ENCODE measurements at places on chromosomes 2 and 18.

DNA sequence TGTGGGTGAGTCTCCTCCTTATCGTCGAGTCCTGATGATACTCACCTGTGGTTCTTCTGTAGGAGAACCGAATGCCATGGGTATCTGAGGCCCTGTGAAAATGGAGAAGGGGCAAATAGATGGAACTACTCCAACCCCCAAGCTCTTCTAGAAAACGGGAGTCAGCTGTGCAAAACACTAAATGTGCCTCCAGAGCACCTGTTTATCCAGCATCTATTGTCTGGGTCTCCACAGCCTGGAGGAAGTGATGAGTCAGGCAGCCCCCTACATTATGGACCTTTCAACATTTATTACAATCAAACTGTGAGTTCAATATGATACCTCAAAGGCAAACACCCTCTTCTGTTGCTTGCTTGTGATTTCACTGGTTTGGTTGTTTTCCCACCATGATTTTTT is 9.8 kb upstream of the LRRFIP1 start:
- DNase-seq: no peak

- DNase-seq: peak; percentile 72
These were observed 48.4 kb downstream of the GTF3C3 start for GRCh38 chr2:196750977-196751631.

GRCh38 chr2:197078535-197078934 is 152.0 kb upstream of the PGAP1 start:
- DNase-seq: no peak

- DNase-seq: no peak
These were observed 113.1 kb downstream of the GATA6 start for GRCh38 chr18:22282311-22283115.

- DNase-seq: no peak
These were observed 261.4 kb downstream of the DYSF start for GRCh38 chr2:71714601-71715240.

- no peak for DNase-seq
These were observed 113.3 kb upstream of the ODC1 start for GRCh38 chr2:10561288-10562035.

- no peak for DNase-seq
These were observed 212.3 kb upstream of the TRIB2 start for GRCh38 chr2:12504443-12504842.

DNA sequence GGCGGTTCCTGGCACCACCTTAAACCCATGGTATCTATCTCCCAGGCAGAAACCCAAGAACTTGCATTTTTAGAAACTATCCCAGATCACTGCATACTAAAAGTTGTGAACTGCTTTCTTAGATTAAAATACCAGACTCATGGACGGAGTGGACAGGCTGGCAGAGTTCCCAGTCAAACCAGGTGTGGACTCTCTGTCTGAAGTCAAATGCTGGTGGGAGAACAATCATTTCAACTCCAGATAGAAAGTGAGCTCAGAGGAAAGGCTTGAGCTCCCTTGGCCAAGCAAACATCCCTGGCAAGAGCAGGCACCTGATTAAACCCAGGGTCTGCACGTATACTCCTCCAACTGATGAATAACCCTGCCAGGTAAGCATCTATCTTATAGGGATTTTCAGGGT is 19.5 kb downstream of the NXPH2 start:
- no peak for DNase-seq

- DNase-seq: no peak
These were observed 106.4 kb downstream of the ACOXL start for GRCh38 chr2:110838657-110839384.

- DNase-seq: no peak
These were observed 35.1 kb downstream of the FAM117B start for GRCh38 chr2:202669841-202670240.

GRCh38 chr2:237509905-237510304 is 22.9 kb downstream of the MLPH start:
- no peak for DNase-seq

- DNase-seq: no peak
These were observed 26.9 kb upstream of the DNMT3A start for GRCh38 chr2:25368660-25369059.

GRCh38 chr2:119649364-119649917 is 29.6 kb upstream of the TMEM177 start:
- no peak for DNase-seq

GRCh38 chr18:36634573-36635216 is 194.1 kb downstream of the TPGS2 start:
- no peak for DNase-seq

- no peak for DNase-seq
These were observed 566.4 kb upstream of the ID2 start for GRCh38 chr2:8115456-8115855.

All from HEK293T (cell line).